Fibroblast of the aortic adventitia (primary cell): ENCODE measurements at places on chromosomes 1 and 21. TPM values are rescaled to one million over a fixed set of nuclear protein-coding genes. Genes with fewer than 3 reads are reported as not detected.

The FAM72C gene
- total RNA-seq = 0.45 TPM in 1 of 2 replicates, not detected in the other

The CCSAP gene
- 4.3 and 5.3 TPM in 2 replicates for total RNA-seq

The CLCNKA gene
- total RNA-seq = 0.09 and 0.25 TPM in 2 replicates

The ETNK2 gene
- 2.6 and 6.4 TPM in 2 replicates for total RNA-seq

The NBPF14 gene
- 12.4 and 24.4 TPM in 2 replicates for total RNA-seq
